Progenitor cell of endocrine pancreas (in vitro differentiated cells): ENCODE measurements at places on chromosomes 7 and 10.
A peak's percentile ranks its signal among the peaks of the same experiment; 100 is the strongest.

- no peak for DNase-seq
- no peak overlapping the region for H3K4me3 ChIP-seq
- H3K4me1 ChIP-seq = no peaks in the 10 kb centered on the region
- H3K36me3 ChIP-seq = no peaks in the 10 kb centered on the region
- no peak overlapping the region for H3K27ac ChIP-seq
These were observed 6.2 kb upstream of the ZAN start for GRCh38 chr7:100726996-100727761.

DNA sequence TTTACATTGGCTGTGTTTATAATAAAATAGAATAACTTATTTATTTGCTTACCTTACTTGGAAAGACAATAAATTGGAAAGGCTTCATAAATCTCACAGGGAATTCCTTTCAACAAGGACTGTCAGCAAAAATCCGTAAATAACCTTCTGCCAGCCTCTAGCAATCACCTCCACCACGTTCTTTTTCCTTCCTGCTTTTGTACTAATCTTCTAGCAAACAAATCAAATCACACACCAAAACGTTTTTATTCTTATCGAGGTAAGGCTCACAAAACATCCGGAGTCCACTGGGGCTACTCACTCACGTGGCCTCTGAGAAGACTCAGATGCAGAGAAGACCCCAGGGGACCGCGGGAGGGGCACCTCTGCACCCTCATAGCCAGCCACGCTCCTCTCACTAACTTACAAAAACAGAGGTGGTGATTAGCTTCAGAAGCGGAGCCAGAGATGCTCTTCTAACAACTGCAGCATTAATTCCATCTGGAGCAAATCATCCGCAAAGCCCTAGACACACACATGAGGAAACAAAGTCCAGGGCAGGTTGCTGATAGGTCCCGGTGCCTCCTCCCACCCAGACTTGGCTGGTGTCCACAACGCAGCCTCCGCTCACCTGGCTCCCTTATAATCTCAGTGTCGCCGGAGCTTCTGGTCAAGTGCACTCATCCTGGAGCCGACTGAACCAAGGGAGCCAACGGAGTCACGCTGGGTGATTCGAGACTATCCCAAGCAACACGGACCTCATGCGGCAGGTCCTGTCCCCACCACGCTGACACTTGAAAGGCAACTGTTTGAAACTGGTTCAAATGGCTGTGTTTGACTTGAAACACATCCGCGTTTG is 22.5 kb downstream of the CTBP2 start:
- H3K27me3 ChIP-seq = no peaks in the 10 kb centered on the region
- peaks cover 5% of the 10 kb centered on the region for H3K36me3 ChIP-seq
- no peak overlapping the region for H3K4me3 ChIP-seq
- peaks cover 34% of the 10 kb centered on the region for H3K4me1 ChIP-seq
- peak overlapping the region; percentile 47 for H3K27ac ChIP-seq
- no peak for DNase-seq

GRCh38 chr7:28145090-28145626 is 35.4 kb downstream of the JAZF1 start:
- H3K27me3 ChIP-seq = no peaks in the 10 kb centered on the region
- no peaks in the 10 kb centered on the region for H3K36me3 ChIP-seq
- no peak overlapping the region for H3K27ac ChIP-seq
- H3K4me3 ChIP-seq = no peak overlapping the region
- no peak for DNase-seq

DNA sequence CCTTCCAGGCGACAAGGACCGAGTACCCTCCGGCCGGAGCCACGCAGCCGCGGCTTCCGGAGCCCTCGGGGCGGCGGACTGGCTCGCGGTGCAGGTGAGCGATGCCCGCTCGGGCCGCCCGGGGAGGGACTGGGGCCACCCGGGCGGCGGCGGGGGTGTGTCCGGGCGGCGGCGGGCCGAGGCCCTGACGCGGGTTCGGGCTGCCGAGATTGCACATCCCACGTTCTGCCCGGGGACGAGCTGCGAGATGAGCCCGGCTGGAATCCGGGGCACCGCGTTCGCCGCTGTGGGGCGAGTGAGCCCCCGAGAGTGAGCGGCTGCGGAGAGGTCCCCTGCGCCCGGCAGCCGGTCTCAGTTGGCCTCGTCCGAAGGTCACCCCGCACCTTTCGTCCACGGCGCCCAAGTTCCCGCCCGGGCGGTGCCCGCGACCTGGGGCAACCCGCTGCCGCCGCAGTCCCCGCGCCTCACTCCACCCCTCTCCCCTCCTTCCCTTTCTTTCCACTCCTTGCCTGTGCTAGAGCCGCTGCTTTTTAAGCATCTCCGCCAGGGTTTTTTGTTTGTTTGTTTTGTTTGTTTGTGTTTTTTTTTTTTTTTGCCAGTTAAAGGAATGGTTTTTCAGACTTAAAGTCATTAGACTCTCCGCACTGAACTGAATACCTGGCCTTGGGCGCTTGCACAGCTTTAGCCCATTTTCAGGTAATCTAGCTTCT is 515 bp downstream of the RALA start:
- no peaks in the 10 kb centered on the region for H3K27me3 ChIP-seq
- peak overlapping the region; percentile 91 for H3K4me3 ChIP-seq
- peaks cover 37% of the 10 kb centered on the region for H3K4me1 ChIP-seq
- H3K36me3 ChIP-seq = peaks cover under 1% of the 10 kb centered on the region

- peak overlapping the region; percentile 80 for H3K4me3 ChIP-seq
- H3K27ac ChIP-seq = no peak overlapping the region
- H3K27me3 ChIP-seq = peaks cover 43% of the 10 kb centered on the region
These were observed 81.6 kb downstream of the ARHGAP22 start for GRCh38 chr10:48523212-48523819.

GRCh38 chr7:44216019-44216418 is 15.2 kb downstream of the YKT6 start:
- no peak for DNase-seq
- no peak overlapping the region for H3K4me3 ChIP-seq
- no peak overlapping the region for H3K27ac ChIP-seq
- peaks cover 2% of the 10 kb centered on the region for H3K36me3 ChIP-seq
- H3K4me1 ChIP-seq = peaks cover 3% of the 10 kb centered on the region

DNA sequence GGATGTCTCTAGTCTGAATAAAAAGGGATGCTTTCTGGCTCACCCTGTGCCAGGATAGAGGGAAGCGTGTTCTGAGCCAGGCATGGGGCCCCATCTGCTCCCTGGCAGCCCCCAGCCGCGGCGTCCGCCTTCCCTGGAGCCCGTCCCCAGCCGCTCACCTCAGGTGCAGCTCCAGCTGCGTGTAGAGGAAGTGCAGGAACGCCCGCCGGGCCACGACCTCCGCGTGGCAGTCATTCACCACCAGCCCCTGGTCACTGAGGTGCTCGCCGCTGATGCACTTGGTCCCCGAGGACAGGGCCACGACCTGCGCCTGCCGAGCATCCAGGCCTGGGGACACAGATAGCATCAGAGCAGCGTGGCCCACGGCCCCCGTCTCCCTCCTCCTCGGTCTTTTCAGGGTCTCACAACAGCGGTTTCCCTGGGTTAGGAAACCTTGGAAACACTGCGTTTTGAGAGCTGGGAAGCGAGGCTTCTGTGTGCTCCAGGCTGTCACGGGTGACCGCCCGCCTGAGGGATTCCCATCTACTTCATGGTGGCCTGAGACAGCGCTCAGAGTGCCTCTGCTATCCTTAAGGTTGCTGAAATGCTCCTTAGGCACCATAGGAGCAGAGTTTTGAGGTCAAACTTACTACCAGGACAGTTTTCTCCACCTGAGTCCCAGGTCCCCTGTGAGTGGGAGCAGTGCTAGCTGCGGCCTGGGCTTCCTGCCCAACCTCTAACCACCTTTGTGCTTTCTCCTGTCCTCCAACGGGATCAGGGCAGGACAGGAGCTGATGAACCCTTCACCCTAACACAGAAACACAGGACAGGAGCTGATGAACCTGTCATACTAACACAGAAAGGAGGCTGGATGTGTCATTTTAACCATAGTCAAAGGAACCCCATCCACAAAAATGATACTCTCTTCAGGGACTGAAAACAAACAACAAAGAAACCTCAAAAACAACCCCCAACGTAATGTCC is 186.1 kb downstream of the WDR37 start:
- no peaks in the 10 kb centered on the region for H3K36me3 ChIP-seq
- peaks cover 2% of the 10 kb centered on the region for H3K4me1 ChIP-seq
- H3K27ac ChIP-seq = peak overlapping the region; percentile 76
- DNase-seq = no peak
- H3K4me3 ChIP-seq = no peak overlapping the region

- DNase-seq = no peak
- H3K27ac ChIP-seq = no peak overlapping the region
- no peaks in the 10 kb centered on the region for H3K36me3 ChIP-seq
- peaks cover 3% of the 10 kb centered on the region for H3K4me1 ChIP-seq
These were observed 11.5 kb upstream of the KLRG2 start for GRCh38 chr7:139494835-139495579.

DNA sequence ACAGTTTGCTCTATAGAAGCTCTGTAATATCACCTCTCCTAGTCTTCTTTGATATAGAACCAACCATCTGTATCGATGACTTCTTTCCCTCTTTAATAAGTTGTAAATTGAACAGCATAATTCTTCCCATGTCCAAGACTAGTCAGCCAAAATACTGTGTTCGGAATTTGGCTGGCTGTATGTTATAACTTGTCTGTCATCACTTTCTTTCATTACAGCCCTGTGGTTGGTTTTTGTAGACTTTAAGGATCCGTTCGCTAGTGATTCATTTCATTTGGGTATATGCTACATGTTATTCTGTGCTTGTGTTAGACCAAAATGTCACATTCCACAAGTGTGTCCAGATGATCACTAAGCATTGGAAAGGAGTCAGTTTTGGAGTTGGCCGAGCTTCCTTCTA is 155.4 kb upstream of the ITGB1 start:
- no peaks in the 10 kb centered on the region for H3K27me3 ChIP-seq
- no peak overlapping the region for H3K27ac ChIP-seq
- no peak overlapping the region for H3K4me3 ChIP-seq
- DNase-seq = no peak
- peaks cover 10% of the 10 kb centered on the region for H3K4me1 ChIP-seq
- H3K36me3 ChIP-seq = no peaks in the 10 kb centered on the region

DNA sequence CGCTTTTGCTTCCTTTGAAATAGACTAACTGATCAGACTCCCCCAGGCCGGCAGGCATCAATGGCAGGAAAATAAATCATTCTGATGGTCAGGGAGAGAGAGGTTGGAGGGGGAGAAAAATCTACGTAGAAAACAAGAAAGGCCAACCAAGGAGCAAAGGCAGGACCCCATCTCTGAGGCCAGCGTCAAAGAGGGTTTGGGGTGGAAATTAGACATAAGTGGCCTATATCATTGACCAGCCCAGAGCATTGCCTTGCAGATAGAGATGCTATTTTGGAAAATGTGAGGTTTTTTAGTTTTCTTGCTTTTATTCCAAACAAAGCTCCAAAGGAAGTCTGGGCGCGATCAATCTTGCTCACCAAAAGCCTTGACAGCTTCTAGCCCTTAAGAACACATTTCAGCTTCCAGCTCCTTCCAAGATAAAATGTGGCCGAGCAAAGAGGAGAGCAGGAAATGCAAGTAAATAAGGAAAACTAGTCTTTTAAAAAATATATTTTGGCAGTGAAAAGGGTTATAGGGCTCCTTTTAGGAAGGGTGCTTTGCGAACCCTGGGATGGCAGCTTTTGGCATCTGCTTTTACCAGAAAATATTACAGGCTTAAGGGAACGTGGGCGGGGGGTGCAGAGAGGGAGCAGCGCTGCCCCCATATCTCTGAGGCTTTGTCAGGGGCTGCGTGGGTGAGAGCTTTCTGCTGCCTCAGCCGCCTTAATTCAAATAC is 2.0 kb upstream of the HOXA2 start:
- H3K36me3 ChIP-seq = peaks cover 21% of the 10 kb centered on the region
- DNase-seq = no peak
- peak overlapping the region; percentile 94 for H3K4me3 ChIP-seq
- H3K27me3 ChIP-seq = no peaks in the 10 kb centered on the region
- peaks cover 82% of the 10 kb centered on the region for H3K4me1 ChIP-seq

GRCh38 chr10:56349611-56350010 is 11.4 kb downstream of the ZWINT start:
- no peaks in the 10 kb centered on the region for H3K27me3 ChIP-seq
- no peak for DNase-seq
- no peak overlapping the region for H3K27ac ChIP-seq
- H3K4me1 ChIP-seq = no peaks in the 10 kb centered on the region
- peaks cover 3% of the 10 kb centered on the region for H3K36me3 ChIP-seq

GRCh38 chr10:95688648-95689047 is 5.1 kb downstream of the TCTN3 start:
- peaks cover 30% of the 10 kb centered on the region for H3K36me3 ChIP-seq
- peaks cover 15% of the 10 kb centered on the region for H3K4me1 ChIP-seq
- H3K27me3 ChIP-seq = no peaks in the 10 kb centered on the region
- H3K4me3 ChIP-seq = no peak overlapping the region
- H3K27ac ChIP-seq = no peak overlapping the region

DNA sequence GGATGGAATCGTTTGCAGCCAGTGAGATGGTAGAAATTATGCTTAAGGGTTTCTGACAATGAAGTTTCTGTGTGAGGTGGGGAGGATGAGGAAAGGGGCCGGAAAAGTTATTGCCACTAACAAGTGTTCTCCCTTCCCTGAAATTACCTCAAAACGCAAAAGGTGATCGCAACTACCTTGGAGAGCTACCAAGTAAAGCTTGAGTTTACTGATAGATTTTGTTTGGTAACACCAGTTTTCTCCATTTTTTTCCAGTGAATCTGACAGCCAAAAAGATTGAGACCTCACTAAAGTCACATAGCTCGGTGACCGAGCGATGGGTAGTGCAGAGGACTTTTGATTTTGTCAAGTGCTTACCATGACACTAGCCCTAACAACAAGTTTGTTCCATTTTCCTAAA is 1.6 kb downstream of the SUV39H2 start:
- H3K4me3 ChIP-seq = peak overlapping the region; percentile 94
- H3K4me1 ChIP-seq = peaks cover 19% of the 10 kb centered on the region
- DNase-seq = no peak
- H3K36me3 ChIP-seq = peaks cover 4% of the 10 kb centered on the region

GRCh38 chr10:47354165-47354564 is 6.0 kb downstream of the RBP3 start:
- no peak for DNase-seq
- no peak overlapping the region for H3K27ac ChIP-seq
- H3K4me3 ChIP-seq = no peak overlapping the region
- no peaks in the 10 kb centered on the region for H3K4me1 ChIP-seq
- no peaks in the 10 kb centered on the region for H3K36me3 ChIP-seq
- peaks cover 8% of the 10 kb centered on the region for H3K27me3 ChIP-seq

DNA sequence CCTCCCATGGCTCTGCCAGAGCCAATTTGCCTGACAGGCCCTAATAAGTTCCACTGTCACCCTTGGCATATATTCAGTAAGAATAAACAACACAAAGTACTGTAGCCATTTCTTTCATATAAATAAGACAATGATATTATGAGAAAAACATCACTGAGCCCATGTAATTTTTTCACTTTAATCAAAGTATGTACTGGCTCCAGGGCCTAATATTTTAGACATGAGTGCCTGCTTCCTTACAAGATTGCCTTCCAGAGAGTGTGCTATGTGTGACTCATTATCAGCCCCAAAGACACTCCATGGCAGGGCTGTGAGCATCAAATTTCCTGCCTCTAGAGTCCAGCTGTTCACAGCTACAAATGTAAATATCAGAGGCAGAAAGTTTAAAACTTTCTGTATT is 297.6 kb downstream of the LHFPL3 start:
- no peak for DNase-seq
- no peaks in the 10 kb centered on the region for H3K4me1 ChIP-seq
- no peaks in the 10 kb centered on the region for H3K36me3 ChIP-seq
- peaks cover 12% of the 10 kb centered on the region for H3K27me3 ChIP-seq

GRCh38 chr7:41910940-41911600 is 208.2 kb upstream of the INHBA start:
- no peak overlapping the region for H3K27ac ChIP-seq
- no peak overlapping the region for H3K4me3 ChIP-seq
- H3K36me3 ChIP-seq = no peaks in the 10 kb centered on the region
- H3K4me1 ChIP-seq = no peaks in the 10 kb centered on the region
- DNase-seq = no peak

GRCh38 chr10:81865581-81865980 is 9.4 kb upstream of the NRG3 start:
- H3K4me3 ChIP-seq = no peak overlapping the region
- no peak overlapping the region for H3K27ac ChIP-seq
- peaks cover 7% of the 10 kb centered on the region for H3K27me3 ChIP-seq
- peaks cover 10% of the 10 kb centered on the region for H3K4me1 ChIP-seq
- H3K36me3 ChIP-seq = peaks cover 6% of the 10 kb centered on the region
- DNase-seq = no peak
